ENCODE measurements at places on chromosomes 5 and 9.

GRCh38 chr5:76425928-76426804, 23.1 kb downstream of the IQGAP2 start:
- DNase-seq, result no peak

GRCh38 chr9:105278751-105279150, 34.3 kb downstream of the SLC44A1 start:
- no peak for DNase-seq

- DNase-seq, result no peak
These were observed 2.2 kb downstream of the DOCK8 start for GRCh38 chr9:216866-217265.

GRCh38 chr9:85223506-85224125, 518.1 kb downstream of the AGTPBP1 start:
- DNase-seq, result no peak

DNA sequence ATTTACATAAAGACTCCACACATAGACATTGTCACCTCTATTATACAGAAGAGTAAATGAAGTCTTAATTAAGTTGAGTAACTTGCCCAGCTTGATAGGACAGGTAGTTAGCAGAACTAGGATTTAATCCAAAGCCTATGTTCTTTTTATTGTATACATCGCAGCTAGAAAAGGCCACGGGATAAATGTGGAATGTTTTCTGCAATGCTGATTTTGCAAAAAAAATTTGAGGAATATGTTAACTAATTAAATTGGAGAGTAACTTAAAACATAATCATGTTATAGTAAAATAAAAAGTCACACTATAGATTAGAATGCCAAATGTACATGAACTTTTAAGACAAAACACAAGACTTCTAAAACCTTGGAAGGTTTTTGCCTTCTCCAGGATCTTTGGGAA, 41.1 kb downstream of the POLK start:
- no peak for DNase-seq

DNA sequence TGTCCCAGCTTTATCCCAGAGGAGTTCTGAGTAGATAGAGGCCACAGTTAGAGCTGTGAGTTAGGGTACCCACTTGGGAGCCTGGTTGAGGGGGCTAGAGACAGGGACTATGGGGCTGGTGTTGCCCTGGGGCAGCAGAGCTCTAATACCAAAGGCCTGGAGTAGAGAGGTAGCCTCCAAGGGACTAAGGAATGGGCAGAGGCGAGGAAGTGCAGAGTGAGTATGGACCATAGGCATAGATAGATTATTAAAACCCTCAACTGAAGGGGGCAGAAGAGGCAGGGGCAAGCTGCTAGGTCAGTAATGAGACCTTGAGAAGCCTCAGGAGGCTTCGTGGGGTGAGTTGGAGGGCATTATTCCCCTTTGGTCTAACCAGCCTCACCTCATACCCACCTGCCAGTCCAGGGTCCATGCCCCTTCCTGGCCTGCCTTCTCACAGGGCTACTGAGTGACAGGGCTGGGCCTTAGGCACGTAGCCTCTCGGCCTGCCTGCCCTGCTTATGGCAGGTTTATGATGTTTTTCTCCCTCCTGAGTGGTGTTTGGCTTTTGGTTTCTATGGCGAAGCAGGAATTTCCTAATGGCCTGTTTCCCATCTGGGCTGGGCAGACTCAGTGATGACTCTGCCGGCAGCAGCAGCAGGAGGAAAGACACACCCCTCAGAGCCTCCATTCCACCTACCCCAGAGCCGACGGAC, 8.0 kb downstream of the PDLIM4 start:
- no peak for DNase-seq

- DNase-seq, result no peak
These were observed 202.6 kb downstream of the ZSWIM6 start for GRCh38 chr5:61534481-61535267.

DNA sequence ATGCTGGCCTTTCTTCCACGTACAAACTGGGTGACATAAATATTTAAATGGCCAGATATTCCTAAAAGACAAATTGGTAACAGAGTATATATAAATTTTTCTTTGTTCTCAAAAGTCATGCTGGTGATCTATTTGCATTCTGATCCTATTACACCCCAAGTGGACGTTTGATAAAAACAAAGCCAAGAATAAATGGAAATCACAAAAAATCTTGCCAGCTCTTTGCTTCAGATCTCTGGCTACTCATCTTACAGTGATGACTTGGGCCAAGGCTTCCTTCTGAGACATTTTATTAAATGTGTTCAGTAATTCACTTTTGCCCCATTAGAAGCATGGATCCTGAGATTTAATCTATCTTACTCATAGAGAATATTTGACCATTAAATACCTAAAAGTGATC, 444.3 kb upstream of the PIK3R1 start:
- DNase-seq, result no peak

GRCh38 chr9:126406075-126406667, 79.5 kb downstream of the MVB12B start:
- no peak for DNase-seq

DNA sequence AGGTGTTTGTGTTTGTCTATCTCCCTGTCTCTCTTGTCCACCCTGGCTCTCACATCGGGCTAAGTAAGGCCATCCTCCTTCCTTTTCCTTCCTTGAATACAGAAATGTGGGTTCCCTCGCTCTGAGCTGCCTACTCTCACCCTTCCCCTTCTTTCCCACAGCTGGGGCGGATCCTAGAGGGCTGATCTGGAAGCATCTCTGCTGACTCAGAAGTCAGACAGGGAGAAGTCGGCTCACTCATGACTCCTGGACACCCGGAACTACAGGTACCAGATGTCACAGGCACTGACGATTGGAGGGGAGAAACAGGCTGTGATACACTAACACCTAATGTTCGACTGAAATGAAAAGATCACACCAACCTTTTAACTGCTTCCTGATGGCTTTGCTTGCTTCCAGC, 41.3 kb downstream of the PTPN3 start:
- no peak for DNase-seq

GRCh38 chr5:91850031-91850430, 466.9 kb upstream of the ARRDC3 start:
- no peak for DNase-seq

GRCh38 chr5:12488161-12488560, 583.9 kb upstream of the CTNND2 start:
- DNase-seq, result no peak

DNA sequence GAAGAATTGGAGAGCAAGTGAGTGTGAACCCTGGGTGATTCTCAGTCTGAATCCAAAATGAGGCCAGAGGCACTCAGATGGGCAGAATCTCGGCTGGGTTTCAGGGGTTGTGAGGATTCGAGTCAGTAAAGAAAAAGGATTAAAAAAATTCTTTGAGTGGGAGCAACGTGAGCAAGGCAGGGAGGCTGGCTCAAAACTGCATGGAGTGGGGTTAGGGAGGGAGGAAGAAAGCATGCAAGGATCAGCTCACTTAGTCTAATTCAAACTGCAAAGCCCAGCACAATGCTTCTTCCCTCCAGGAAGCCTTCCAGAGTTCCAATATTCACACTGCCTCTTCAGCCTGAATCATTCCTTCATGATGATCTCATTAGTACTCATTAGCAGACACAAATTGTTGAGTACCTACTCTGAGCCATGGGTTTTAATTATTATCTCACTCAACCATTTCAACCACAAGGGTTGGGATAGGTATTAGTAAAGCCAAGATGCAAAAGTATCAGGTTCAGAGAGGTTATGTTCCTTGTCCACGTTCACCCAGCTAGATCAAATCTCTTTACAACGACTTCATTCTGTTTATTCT, 95.8 kb downstream of the BRINP1 start:
- DNase-seq, result no peak

GRCh38 chr5:142310803-142311202, 14.0 kb downstream of the SPRY4 start:
- no peak for DNase-seq

DNA sequence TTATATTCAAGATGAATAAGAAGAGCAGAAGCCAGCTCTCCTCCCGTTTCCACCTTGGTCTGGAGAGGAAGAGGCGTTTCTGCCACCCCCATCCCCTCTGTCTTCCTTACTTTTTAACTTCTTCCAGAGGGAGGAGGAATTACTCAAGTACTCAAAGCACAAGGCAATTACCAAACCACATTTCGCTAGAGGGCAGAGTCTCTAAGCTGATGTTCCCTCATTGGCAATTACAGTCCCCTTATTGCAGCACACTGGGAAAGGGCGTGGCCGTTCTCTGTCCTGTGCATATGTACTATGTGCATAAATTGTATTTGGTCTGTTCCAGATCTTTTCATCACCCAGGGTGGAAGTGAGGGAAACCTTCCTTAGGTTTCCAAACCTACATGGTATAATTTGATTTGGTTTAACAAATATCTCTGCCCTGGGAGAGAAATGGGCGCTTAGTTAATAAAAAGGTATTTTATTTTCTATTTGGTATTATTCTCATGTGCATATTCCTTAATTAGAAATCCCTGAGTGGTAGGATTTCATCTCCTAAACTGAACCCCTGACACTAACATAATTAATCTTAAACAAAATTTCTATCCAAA, 29.8 kb upstream of the ALDOB start:
- no peak for DNase-seq

GRCh38 chr9:116447934-116448333, 239.2 kb upstream of the TRIM32 start:
- DNase-seq, result no peak

DNA sequence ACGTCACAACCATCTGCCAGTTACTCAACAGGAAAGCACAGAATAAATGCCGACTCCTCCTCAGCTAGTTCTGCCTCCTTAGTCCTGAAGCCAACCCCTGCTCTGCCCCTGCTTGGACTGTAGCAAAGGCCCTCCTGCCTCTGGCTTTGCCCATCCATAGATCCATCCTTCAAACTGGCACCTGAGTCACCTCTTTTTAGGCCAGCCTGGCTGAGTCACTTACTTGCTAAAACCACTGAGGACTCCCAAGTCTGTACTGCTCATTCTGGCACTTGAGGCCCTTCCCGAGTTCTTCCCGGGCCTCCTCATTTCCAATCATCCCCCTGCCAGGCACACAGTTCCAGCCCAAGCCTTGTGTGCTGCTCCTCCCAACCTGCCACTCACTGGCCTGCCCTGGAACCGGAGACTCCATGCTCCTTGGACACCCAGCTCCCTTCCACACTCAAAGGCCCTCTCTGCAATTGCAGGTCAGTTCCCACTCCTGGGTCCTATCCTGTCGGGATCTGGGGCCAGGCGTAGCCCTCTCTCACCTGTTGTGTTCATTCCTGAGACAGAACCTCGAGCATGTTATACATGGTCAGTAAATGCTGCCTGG, 220.1 kb downstream of the DAB2IP start:
- no peak for DNase-seq

- DNase-seq, result no peak
These were observed 28.1 kb downstream of the CEMIP2 start for GRCh38 chr9:71740199-71740598.

- DNase-seq, result no peak
These were observed 155.0 kb upstream of the MVB12B start for GRCh38 chr9:126171641-126172040.

DNA sequence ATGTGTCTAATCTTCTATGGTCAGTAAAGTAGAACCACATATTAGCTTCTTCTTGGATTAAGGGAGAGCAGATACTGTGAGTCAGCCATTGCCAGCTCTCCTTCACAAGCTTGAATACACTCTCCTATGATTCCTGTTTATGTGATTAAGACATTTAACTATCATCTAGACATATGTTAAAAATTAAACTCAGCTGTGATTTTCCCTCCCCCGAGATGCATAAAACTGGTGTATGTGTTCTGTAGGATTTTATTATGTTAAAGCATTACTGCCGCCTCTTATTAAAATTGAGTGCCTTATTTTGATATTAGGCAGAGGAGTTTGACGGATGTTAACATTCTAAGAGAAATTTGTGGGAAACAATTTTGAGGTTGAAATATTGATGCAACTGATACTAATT, 114.6 kb downstream of the ACTBL2 start:
- DNase-seq, result peak; percentile 35

DNA sequence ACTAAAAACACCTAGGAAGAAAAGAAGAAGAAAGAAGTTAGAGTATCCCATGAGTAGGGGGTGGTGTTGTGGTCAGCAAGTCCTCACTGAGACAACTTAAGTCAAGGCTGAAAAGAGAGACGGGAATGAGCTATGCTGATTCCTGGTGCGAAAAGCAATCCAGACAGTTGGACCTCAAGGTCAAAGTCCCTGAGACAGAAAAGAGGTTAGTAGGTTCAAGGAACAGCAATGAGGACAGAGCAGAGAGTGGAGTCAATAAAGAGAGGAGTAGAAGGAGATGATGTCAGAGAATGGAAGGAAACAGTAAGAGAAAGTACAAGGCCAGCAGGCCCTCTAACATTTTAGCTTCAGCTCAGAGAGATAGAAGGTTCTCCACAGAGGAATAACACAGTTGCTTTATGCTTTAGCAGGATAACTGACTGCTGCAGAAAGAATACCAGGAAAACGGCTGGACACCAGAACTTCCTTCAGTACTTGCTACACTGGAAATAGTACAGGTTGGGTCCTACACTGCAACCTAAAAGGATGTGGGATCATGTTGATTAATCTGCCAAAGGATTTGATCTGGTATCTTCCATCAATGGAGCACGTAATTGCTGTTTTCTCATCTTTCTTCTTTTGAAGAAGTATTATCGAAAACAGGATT, 43.6 kb downstream of the GNAQ start:
- DNase-seq, result no peak

GRCh38 chr5:103981592-103981991, 419.0 kb upstream of the NUDT12 start:
- no peak for DNase-seq

DNA sequence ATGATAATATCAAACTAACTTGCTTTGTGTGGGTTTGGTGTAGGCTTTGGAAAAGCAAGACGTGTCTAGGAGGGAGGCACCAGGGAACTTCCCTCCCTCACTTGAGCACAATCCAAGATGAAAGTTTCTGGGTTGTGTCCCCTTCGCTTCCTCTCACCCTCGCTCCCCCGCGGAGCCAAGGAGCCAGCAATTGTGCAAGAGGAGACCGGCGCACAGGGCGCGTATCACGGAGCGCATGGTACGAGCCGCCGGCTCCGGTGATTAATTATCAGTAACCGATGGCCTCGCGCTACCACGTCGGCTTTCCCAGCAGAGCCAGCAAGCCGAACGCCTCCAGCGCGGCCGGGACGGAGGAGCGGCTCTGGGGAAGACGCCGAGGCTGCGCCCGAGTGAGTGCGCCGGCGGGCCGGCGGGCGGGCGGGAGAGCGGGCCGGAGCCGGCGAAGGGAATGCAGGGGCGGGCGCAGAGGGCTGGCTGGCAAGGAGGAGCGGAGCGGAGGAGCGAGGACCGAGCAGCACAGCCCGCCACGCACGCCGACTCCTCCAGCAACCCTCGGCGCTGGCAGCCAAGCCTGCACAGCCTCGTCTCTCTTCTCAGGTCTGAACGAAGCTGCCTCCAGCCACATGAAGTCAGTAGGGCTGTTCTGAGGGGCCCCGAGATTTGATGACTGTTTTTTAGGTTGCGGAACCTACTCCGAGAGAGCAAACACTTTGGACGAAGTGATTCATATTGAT, 143.6 kb downstream of the BNC2 start:
- DNase-seq, result peak; percentile 58

- DNase-seq, result peak; percentile 50
These were observed 235.6 kb upstream of the RPS23 start for GRCh38 chr5:82513738-82514137.

GRCh38 chr9:100063185-100063584, 35.6 kb downstream of the ERP44 start:
- DNase-seq, result no peak

GRCh38 chr5:157458835-157459234, 1.2 kb upstream of the NIPAL4 start:
- no peak for DNase-seq

- DNase-seq, result no peak
These were observed 24.0 kb downstream of the VLDLR start for GRCh38 chr9:2645569-2645968.

- DNase-seq, result no peak
These were observed 30.2 kb downstream of the GOLGA2 start for GRCh38 chr9:128245421-128246151.
